Activated CD4-positive, alpha-beta T cell treated with anti-CD3 and anti-CD28 coated beads for 36 hours (primary cell): ENCODE measurements at places on chromosomes 2 and 18.
A peak's percentile ranks its signal among the peaks of the same experiment; 100 is the strongest.

DNA sequence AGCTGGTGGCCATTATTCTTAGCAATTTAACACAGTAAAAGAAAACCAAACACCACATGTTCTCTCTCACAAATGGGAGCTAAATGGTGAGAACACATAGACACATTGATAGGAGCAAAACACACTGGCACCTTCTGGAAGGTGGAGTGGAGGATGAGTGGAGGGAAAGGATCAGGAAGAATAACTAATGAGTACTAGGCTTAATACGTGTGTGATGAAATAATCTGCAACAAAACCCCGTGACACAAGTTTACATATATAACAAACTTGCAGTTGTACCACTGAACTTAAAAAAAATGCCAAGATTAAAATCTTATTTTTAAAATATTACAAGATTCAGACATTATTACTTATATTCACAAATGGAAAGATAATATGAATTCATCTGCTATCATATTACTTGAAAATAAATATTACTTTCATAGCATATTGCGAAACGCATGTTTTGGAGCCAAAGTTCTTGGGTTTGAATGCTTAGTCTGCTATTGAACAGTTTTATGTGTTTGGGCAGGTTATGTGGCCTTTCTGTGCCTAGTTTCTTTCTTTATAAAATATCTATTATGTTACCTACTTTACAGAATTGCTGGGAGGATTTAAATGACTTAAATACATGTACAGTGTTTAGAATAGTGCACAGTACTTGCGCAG is 20.5 kb downstream of the ANKRD62 start:
- DNase-seq = no peak

GRCh38 chr2:168210216-168210894 is 37.0 kb downstream of the STK39 start:
- peak; percentile 35 for DNase-seq

GRCh38 chr18:9285604-9286003 is 49.0 kb upstream of the TWSG1 start:
- no peak for DNase-seq

- peak; percentile 73 for DNase-seq
These were observed 146.8 kb downstream of the TGIF1 start for GRCh38 chr18:3596637-3597384.

- DNase-seq = no peak
These were observed 43.0 kb downstream of the STAT1 start for GRCh38 chr2:190970873-190971506.

- no peak for DNase-seq
These were observed 29.8 kb upstream of the POMC start for GRCh38 chr2:25198209-25198525.

- no peak for DNase-seq
These were observed 207.1 kb downstream of the NDUFA10 start for GRCh38 chr2:239818086-239818485.

DNA sequence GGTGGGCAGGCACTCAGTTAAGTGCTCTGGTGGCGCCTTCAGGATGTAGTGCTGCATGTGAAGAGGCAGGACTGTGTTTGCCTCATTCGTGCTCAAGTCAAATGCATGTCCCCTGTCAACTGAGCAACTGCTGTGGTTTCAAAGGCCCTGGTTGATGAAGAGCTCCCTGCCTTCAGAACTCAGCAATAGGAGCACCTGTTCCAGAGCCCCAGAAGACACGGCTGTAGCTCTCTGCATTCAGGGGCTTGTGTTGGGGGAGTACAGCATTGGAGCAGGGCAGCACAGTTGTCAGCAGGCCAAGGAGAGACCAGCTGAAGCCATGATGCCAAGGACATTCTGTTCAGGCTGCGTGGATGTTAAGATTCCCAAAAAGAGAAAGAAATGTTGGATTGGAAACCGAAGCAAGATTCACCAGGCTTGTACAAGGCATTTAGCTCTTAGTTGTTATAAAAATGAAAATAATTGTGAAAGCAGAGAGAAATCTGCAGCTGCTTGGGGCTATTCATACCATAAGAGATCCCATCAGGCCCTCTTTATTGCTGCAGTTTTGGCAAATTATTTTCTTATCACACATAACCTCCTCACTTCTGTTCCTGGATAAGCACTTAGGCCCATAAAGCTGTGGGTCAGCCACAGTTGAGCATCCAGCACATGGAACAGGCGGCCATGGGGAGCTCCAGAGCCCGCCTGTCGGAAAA is 252.4 kb upstream of the ZNF521 start:
- DNase-seq = no peak

DNA sequence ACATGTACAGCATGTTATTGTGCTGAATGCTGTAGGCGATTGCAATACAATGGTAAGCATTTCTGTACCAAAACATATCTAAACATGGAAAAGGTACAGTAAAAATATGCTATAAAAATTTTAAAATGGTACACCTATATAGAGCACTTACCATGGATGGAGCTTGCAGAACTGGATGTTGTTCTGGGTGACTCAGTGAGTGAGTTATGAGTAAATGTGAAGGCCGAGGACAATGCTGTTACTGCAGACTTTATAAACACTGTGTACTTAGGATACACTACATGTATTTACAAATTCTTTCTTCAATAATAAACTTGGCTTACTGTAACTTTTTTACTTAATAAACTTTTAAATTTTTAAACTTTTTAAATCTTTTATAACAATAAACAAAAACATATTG is 473.4 kb upstream of the UBE2E3 start:
- DNase-seq = no peak

DNA sequence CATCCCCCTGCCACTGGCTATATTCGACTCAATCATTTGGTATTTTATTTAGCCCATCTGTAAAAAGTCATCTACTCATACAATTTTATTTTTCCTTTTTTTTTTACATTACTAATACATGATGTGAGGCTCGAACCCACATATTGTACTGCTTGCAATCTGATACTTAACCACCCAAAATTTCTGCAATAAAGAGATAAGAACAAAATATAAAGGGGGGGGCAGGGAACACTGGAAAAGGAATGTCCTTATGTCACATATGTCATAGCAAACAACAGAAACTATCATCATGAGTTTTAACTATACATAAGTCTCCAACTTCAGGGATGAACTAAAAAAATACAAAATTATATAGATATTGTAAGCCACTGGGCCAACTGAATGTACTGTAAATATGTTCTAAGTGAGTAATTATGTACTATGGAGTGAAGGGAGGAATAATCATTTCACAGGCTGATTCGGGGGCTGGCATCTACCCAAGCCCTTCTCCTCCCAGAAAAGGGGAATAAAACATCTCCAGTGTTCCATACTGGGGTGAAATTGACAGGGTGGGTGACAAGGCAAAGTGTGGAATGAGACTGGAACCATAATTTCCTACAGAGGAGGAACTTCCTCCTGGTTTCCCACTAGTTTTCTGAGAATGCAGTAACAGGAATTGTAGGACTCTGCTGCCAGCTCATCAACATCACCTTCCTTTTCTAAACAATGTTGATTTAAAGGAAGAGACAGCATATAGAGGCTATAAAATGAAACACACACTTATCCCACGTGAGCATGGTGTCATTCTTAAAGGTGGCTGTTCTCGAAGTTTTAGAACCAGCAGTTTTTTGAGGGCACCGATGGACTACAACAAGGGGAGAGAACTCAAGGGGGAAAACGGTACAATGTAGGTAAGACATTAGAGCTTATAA is 79.5 kb downstream of the FARSB start:
- no peak for DNase-seq

DNA sequence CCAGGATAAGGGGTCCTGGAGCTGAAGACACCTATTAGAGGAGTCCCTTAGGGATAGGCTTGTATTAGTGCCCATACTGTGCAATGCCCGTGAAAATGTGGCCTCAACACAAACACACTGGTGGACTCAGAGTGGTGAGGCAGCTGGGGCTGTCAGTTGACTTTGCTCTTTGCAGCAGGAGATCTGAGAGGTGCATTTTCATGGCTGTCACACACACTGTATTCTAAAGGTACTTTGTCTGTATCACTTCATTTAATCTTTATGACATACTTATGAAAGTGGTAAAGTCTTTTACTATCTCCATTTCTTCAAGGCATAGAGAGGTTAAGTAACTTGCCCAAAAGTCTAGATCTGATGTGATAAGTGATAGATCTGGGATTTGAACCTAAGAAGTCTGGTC is 55.1 kb upstream of the GCFC2 start:
- no peak for DNase-seq

GRCh38 chr2:120670371-120670770 is 65.3 kb upstream of the GLI2 start:
- DNase-seq = no peak

DNA sequence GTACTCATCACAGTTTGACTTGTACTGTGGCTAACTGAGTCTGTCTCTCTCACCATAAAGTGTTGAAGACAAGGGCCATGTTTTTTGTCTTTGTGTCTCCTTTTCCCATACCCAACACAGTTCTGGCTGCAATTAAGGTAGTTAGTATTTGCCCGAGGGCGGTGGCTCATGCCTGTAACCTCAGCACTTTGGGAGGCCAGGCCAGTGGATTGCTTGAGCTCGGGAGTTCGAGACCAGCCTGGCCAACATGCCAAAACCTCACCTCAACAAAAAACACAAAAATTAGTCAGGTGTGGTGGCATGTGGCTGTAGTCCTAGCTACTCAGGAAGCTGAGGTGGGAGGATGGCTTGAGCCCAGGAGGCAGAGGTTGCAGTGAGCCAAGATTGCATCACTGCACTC is 6.9 kb upstream of the KIF3C start:
- no peak for DNase-seq

GRCh38 chr18:48814490-48815178 is 136.1 kb downstream of the SMAD7 start:
- peak; percentile 31 for DNase-seq

DNA sequence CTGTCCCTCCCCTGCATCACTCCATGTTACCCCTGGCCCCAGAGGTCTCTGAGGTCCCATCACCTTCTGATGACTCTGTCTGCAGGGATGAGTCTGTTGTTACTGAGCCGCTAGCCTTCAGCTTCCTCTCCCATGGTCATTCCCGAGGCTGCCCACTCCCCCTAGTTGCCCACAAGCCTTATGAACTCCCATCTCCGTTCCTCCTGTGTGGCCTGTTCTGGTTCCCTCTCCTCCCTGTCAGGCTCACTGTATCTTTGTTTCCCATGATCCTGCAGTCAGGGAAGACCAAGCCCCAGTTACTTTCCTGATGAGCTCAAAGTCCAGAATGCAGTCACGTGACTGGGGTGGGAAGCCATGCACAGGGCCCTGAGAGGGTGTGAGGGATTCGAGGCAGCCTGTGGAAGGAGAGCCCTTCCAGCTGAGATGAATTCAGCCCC is 39.5 kb downstream of the INPP4A start:
- DNase-seq = no peak

GRCh38 chr2:153405196-153405595 is 73.4 kb downstream of the RPRM start:
- no peak for DNase-seq

- no peak for DNase-seq
These were observed 13.5 kb upstream of the CALCRL start for GRCh38 chr2:187461294-187462261.

DNA sequence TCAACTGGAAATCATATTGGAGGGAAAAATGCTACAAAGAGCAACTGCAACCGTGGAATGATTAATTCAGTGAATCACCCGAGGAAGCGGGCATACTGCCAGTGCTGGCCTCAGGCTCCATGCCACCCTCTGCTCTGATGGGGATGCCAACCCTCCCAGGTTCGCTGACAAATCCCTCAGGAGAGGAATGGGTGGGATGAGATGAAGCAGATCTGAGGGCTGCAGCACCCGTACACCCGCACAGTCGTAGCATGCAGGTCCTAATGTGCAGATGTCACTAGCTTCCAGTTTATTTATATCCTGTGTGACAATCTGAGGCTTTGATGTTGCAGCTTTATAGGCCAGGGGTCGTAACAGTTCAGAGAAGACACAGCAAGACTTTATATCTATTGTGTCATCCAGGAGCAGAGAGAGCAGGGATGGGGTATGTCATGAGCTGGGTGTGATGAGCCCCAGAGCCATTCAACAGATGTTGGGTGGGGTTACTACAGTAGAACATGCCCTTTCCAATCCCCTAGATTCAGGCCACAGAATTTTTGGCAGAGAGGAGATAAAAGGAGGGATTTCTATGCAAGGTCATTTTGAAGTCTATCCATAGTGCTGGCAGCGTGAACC is 44.6 kb downstream of the DPP4 start:
- no peak for DNase-seq

GRCh38 chr2:232094201-232094600 is 132.7 kb downstream of the DIS3L2 start:
- DNase-seq = no peak

DNA sequence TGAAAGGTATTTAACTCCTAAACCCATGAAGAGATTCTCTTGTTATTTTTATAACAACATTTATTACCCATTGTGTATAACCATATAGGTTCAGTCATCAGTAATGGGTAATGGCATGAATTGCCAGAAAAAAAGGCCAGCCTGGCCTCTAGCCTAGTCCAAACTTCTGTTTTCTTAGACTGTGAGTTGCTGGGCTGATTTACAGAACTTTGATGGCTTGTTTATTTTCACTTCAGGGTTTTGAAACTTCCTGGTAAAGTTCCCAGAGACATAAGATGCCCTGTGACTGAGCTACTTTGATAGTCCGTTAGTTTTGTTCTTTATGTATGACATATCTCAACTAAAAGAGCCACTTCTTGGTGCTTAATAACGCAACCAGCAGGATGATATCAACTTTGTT is 164.8 kb downstream of the METTL4 start:
- no peak for DNase-seq

DNA sequence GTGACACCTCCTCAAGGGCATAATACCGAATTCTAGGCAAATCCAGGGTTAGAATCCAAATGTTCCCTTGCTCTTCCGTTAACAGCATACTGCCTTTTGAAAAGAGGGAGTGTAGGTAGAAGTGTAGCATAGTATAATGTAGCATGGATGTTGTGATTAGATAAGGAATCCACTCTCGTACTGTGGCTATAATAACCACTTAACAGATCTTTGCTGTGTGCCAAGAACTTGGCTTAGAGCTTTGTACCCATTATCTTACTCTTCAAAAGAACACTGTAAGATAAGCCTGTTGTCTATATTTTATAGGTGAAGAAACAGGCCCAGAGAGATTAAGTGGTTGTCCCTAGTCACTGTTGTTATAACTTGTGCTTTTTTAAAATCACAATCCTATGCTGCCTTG is 24.2 kb downstream of the WDR75 start:
- DNase-seq = no peak

GRCh38 chr18:8996771-8997432 is 105.6 kb upstream of the NDUFV2 start:
- DNase-seq = no peak

DNA sequence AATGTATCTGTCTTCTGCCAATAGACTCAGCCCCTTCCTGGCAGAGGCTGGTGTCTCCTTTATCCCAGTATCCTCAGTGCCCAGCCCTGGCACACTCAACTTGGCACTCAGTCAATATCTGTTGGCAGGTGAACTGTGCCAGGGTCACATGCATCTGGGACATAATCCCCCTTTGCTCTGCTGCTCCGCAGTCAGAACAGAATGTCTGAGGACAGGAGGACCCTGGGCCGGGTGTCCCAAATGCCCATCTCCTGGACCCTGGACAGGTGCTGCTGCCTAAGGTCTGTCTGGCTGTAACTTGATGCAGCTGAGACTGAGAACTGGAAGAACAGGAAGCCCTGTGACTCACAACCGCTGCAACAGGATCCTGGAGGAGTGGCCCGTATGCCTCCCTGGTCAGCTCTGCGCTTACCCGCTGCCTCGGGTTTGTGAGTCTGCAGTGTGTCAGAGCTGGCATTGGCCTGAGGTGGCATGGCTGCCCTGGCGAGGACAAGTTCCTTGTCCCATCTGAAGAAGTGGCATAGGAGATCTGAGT is 11.4 kb downstream of the HK2 start:
- DNase-seq = peak; percentile 49
